ENCODE measurements at places on chromosomes 11 and 22. TPM values are rescaled to one million over a fixed set of nuclear protein-coding genes. Genes with fewer than 3 reads are reported as not detected.

USP2 gene
- total RNA-seq = 1.5 TPM

TCN2 gene
- total RNA-seq = 5.5 TPM

OR2D2 gene
- total RNA-seq = 0.78 TPM

C11orf16 gene
- not detected for total RNA-seq

OR51B2 gene
- total RNA-seq = not detected

MS4A6A gene
- not detected for total RNA-seq

TEX54 gene
- not detected for total RNA-seq
